ENCODE measurements at places on chromosomes 1 and 21. TPM values are rescaled to one million over a fixed set of nuclear protein-coding genes. Genes with fewer than 3 reads are reported as not detected.

Gene RNU1-1
- total RNA-seq, result not detected

Gene SZRD1
- total RNA-seq, result 125 TPM

Gene LRRC3
- not detected for total RNA-seq

Gene TNNI3K
- total RNA-seq, result not detected

Gene HMCN1
- 0.38 TPM for total RNA-seq

Gene KRTAP10-11
- total RNA-seq, result not detected

Gene TENT5C
- not detected for total RNA-seq

Gene SPRR1A
- not detected for total RNA-seq

Gene CDC42SE1
- total RNA-seq, result 54.9 TPM

Gene RO60
- total RNA-seq, result 80.2 TPM

Gene CNTN2
- not detected for total RNA-seq

Gene GSTM4
- total RNA-seq, result 13.6 TPM

GRCh38 chr1:172203135-172203823, 217.2 kb upstream of the C1orf105 start:
- DNase-seq, result no peak

GRCh38 chr1:33420870-33421775, 9.8 kb downstream of the PHC2 start:
- DNase-seq, result no peak

GRCh38 chr1:192357924-192358323, 41.1 kb downstream of the RGS21 start:
- DNase-seq, result no peak

DNA sequence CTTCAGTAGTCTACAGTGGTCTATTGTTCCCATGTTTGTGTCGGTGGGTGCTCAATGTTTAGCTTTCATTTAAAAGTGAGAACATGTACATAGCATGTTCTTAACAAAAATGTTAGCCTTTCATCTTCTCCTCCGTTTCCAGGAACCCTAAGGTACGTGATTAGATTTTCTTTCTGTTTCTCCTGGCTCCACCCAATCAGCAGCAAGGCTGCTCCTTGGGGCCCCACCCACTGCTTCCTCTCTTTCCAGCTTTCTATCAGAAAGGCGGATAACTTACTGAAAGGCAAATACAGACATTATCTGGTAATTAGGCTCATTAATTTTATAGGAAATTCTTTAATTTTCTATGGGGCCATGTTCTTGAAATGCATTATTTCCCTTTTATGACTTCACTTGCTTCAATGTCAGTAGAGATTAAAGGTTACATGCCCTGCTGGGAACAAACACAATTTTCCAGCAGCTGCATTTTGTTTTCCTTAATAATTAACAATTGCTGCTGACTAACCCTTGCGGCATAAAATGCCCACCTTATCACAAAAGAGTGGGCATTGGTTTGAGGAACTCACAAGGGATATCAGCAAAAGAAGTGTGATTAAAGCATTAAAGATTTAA, 324.9 kb upstream of the SNX7 start:
- no peak for DNase-seq

GRCh38 chr1:32256473-32257226, 5.6 kb downstream of the LCK start:
- DNase-seq, result no peak

- DNase-seq, result no peak
Observed at GRCh38 chr1:94537254-94537653, 4.3 kb downstream of the F3 start.

- no peak for DNase-seq
Observed at GRCh38 chr1:27885114-27885528, 12.8 kb downstream of the THEMIS2 start.

- no peak for DNase-seq
Observed at GRCh38 chr21:31713973-31714740, 17.8 kb downstream of the SCAF4 start.

DNA sequence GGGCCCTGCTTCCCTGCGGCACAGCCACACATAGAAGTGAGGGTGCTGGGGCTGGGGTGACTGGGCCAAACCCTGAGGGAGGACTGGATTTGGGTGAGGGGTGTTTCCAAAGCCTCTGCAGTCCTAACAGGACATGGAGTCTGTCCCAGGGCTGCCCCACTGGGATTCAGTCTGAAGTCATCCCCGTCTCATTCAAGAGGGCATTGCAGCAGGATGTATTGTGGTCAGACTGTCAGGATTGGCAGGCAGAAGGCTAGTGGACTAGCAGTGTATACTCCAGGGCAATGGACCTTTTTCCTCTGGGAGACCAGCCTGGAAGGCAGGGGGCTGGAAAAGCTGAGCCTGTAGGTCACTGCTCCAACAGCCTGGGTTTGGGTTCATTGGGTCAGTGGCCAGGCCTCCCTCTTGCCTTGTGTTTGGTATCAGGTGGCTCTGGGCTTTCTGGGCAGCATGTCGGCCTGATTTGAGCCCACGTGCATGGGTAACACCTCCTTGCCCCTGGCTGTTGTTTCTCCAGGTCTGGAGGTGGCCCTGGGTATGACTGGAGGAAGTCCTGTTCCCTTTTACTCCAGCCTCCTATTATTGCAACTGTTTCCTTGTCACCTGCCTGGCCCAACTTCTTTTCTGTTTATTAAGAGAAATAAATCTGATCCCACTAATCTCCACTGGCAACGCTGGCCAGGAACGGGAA, 41.0 kb upstream of the SYNC start:
- DNase-seq, result peak; percentile 53

- DNase-seq, result no peak
Observed at GRCh38 chr1:12146343-12147112, 20.3 kb upstream of the TNFRSF1B start.

- no peak for DNase-seq
Observed at GRCh38 chr1:61190153-61190552, 107.8 kb downstream of the NFIA start.

DNA sequence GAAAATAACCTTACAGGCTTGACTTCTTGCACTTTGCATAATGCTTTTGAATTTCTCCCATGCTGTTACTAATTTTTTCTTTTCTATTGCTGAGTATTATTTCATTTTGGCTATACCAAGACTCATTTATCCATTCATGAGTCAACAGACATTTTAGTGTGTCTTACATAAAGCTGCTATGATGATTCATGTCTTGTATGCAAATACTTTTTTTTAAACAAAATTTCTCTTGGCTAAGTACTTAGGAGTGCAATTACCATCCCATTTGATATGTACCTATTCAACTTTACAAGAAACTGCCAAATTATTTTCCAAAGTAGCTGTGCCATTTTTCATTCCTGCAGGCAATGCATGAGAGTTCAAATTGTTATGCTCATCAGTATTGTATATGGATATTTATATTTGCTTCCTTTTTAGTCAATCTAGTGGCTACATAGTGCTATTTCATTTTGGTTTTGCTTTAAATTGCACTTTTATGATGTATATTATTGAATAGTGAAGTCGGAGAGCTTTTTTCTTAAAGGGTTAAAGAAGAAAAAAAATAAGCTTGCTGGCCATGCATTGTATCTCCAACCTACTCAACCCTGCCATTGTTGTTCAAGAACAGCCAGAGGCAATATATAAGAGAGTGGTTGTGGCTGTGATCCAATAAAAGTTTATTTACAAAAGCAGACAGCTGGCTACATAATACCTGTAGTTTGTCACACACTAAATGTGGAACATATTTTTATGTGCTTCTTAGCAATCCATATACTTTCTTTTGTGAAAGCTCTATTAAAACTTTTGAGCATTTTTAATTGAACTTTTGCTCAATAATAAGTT, 862.8 kb downstream of the KCNT2 start:
- DNase-seq, result no peak

DNA sequence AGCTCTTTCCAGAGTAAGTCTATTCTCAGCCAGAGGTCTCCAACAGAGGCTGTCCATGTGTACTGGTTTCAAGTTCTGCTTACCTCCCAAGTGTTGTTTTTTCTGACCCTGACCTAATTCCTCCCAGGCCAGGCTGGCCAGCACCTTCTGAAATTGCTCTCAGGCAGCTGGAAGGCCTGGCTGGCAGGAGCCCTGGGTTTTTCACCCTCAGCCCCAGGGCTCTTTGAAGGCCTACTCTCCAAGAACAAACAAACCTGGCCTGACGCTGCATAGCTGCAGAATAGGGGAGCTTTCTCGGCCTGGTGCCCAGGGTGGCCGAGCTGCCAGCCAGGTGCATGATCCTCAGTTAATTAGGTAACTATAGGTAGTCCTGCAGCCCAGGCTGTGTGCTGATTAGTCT, 147.5 kb downstream of the CACNA1E start:
- DNase-seq, result no peak

DNA sequence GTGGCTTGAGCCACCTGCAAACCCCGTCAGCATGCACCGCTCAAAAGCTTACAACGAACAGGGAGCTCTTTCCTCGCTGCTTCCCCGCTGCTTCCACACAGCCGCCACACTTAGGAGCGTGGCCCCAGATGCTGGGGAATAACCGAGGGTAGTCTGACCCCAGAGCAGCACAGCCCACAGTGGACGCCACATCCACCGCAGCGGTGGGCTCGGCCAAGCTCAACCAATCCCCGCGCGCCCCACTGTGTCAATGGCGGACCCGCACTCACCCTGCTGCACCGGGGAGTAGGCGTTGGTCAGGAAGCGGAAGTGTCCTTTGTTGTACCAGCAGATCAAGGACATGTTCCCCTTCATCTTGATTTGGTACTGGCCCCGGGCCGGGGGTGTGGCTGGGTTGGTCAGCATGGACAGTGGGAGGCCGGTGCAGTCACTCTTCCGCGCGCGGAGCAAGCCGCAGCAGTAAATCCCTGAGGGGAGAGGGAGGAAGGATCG, 93.5 kb downstream of the PGBD5 start:
- DNase-seq, result no peak

DNA sequence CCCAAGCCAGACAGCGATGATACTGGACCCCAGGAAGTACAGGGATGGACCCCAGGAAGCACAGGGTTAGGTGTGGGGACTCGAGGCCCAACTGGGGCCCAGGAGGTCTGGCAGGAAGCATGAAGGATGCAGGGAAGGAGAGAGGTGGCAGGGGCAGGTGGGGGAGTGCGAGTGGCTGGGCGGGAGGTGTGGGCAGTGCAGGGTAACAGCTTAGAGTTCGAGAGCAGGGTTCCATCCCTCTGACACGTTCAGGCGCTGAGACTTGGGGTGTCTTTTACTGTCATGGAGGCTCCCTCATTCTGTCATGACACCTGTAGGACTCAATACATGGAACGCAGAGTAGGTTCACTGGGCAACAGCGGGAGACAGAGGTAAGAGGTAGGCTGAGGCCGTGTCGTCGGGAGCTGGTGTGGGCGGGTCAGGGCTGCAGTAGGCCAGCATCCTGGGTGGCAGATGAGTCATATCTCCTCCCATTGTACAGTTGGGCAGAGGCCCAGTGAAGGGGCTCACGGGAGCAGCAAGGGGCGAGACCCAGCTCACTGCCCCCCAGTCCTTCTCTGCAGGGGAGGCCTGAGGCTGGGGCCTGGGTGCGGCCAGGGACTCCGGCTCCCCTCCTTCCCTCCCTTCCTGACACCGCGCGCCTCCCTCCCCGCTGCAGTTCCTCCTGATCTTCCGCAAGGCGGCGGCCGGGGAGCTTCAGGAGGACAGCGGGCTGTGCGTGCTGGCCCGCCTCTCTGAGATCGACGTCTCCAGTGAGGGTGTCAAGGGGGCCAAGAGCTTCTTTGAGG, 11.6 kb upstream of the CTRC start:
- DNase-seq, result peak; percentile 49

DNA sequence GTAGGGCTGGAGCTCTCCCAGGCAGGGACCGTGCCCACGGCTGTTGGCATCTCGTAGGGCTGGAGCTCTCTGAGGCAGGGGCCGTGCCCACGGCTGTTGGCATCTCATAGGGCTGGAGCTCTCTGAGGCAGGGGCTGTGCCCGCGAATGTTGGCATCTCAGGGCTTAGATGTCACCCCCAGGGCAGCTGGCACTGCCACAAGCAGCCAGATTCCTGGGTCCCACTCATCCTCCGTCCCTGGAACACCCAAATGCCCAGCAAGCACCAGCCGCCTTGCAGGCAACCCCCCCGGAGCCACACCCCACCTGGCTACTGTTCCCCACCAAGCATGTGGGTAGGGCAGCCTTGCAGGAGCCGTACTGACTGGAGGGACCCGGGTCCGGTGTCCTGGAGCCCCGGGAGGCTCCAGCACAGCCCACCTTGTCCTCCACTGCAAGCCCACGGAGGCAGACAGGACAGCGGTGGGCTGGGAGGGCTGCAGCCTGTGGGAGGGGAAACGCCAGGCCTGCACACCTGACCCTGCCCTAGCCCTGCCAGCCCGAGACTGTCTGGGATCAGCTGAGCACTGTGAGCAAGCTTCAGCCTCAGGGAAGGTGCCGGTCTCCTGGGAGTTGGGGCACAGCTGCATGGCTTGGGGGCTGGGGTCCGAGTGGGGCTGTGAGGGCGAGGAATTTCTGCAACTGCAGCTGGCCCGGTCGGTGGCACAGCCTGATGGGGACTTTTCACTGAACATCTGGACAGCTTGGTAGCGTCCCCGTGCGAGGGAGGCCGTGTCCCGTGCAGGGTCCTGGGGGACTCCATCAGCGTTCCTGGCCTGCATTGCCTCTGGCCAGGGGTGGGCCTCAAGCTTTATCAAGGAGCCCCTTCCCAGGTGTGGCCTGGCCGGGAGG, 53.6 kb downstream of the COL18A1 start:
- no peak for DNase-seq

GRCh38 chr21:21046063-21046462, 47.9 kb downstream of the NCAM2 start:
- no peak for DNase-seq

- DNase-seq, result no peak
Observed at GRCh38 chr1:186957314-186957713, 128.6 kb downstream of the PLA2G4A start.

DNA sequence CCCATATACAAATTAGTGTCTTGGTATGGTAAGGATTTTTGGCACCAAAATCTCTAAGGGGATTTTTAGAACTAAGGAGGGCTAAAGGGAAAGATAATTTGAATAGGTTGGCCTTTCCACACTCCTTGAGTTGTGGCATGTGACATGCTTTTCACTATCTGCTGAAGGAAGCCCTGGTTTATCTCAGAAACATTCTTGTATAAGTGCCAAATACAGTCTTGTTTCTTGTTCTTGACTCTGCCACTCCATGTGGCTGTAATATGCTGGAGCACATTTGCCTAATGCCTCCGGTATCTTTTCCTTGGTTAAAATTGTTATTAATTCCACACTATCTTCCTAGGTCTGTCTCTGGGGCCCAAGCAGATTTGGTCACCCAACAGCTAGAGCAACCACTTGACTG, 457.0 kb downstream of the USP25 start:
- no peak for DNase-seq

GRCh38 chr1:205168291-205168690, 43.2 kb downstream of the DSTYK start:
- no peak for DNase-seq

- no peak for DNase-seq
Observed at GRCh38 chr1:232293361-232293760, 336.6 kb downstream of the SIPA1L2 start.

- DNase-seq, result no peak
Observed at GRCh38 chr1:92201973-92202372, 15.7 kb upstream of the C1orf146 start.

DNA sequence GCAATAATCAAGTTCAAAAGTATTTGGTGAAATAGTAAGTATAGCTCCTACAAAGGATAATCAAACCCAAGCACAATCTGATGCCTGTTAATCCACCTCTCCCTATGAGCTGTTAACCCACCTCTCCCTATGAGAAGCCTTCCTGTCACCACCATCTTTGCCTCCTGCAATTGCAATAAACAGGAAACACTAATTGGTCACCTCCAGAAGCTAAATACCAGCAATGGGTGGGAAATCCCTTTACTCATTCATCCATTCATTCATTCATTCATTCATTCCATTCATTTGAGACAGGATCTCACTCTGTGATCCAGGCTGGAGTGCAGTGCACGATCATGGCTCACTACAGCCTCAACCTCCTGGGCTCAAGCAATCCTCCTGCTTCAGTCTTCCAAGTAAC, 132.8 kb downstream of the RERE start:
- DNase-seq, result no peak

GRCh38 chr1:36918604-36919003, 115.7 kb downstream of the GRIK3 start:
- DNase-seq, result no peak

GRCh38 chr1:184455786-184456185, 69.0 kb downstream of the C1orf21 start:
- DNase-seq, result no peak
